Stimulated activated CD4-positive, alpha-beta T cell treated with anti-CD3 and anti-CD28 coated beads, TNF-alpha, amount 100 ng/mL, for 48 hours (primary cell): ENCODE measurements at places on chromosomes 12 and 14.

DNA sequence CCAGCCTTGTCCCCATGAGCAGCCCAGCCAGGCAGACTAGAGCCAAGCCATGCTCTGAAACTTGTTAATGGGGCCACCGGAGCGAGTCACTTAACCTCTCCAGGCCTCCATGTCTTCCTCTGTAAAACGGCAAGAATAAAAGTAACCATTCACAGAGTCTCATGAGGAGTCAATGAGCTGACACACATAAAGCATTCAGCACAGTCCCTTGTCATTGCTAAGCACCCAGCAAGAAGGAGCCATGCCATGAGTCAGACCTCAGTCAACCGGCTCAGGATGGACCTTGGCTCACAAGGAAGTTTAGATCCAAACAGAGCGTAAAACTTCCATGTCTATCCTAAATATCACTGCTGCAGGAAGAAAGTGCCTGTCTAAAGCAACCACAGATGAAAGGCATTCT lies 10.6 kb downstream of the FICD start:
- DNase-seq, result no peak

- DNase-seq, result no peak
Measured at GRCh38 chr14:57549016-57549564, 55.4 kb upstream of the CCDC198 start.

DNA sequence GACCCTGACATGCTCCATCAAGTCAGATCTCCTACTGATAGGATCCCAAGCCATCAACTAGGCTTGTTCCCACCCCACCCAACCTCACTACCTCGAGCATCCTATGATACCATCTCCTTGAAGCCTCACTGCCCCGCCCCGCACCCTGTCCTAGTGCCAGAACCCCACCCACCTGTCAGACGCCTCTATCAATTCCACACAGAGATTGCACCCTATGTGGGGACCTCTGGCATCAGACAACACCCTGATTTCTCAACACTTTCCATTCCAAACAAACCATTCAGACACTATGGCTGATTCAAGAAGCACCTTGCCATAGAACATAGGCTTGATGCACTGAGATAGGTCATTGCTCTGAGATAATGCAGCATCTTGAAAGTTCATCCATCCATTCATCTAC lies 3.1 kb upstream of the GLTP start:
- no peak for DNase-seq

DNA sequence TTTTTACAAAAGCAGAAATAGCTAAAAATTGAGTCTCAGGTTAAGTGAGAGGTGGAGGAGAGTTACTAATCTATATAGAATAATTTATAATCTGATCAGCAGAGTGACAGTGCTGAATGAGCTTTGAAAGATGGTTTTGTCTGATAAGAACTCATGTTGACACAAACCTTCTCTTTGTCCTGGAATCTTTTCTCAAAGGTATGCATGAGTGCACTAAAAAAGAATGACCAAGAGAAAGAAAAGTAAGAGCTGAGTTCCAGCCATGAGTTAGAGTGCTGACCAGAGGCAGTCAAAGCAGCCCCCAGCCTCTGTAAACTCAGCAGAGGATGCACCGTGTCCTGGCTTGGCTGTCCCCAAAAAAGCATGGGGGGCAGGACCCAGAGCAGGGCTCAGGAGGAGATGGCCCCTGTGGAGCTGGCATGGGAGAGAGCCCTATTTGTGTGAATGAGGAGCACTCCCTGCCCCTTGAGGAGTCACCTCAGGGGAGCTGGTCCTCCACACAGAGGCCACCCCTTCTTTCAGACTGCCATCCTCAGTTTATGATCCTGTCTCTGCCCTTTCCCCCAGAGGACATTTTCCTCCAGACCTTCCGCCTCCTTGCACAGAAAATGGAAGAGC lies 129.8 kb downstream of the SEC23A start:
- DNase-seq, result no peak

DNA sequence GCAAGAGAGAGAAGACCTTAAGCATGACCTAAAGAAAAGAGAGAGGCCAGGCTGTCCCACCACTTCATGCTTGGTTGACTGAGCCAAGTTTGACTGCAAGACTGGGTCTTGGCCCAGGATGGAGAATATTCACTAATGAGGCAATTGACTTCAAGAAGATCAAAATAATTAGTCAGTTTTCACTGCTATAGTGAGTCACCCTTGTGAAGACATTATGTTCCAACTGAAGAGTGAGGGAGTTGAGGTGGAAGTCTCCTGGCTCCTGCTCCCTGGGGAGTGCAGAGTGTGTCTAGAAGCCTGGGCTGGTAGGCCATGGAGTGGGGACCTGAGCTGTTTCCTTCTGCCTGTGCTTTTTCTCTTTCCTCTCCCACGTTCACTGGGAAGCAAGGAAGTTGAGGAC lies 117.6 kb downstream of the CACNA1C start:
- no peak for DNase-seq

- no peak for DNase-seq
Measured at GRCh38 chr14:54294802-54295201, 102.0 kb upstream of the CDKN3 start.

- DNase-seq, result no peak
Measured at GRCh38 chr14:82067221-82067875, 533.7 kb upstream of the SEL1L start.
